Activated naive CD4-positive, alpha-beta T cell (primary cell): ENCODE measurements at places on chromosomes 2 and 18.

GRCh38 chr2:12704378-12704777, 12.4 kb upstream of the TRIB2 start:
- no peak for DNase-seq

DNA sequence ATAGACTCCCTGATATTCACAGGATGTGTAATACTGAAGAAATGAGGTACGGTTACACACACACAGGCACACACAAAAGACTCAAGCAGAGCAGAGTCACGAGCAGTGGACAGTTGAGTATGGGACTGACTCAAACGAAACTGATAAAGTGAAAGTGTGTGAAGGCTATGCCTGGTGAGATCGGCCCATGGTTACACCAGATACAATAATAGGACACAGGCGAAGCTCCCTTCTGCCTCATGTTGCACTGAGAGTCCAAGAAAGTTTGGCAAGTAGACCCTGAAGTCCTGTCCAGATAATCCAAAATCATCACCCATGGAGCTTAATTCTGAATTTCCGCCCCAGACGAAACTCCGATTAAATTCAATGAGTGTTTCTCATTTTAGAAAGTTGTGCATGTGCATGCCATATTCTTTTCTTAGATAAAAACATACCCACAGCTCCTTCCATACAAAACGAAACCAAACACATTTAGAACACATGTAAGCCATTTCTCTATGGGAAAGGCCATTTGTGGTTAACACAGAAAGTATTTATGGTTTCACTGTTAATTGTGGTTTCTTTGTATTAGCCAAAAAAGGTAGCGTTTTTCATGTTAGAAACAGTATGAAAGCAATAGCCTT, 567.6 kb downstream of the PLCL1 start:
- no peak for DNase-seq

- DNase-seq, result no peak
Measured at GRCh38 chr2:54899576-54900200, 150.6 kb downstream of the RTN4 start.

DNA sequence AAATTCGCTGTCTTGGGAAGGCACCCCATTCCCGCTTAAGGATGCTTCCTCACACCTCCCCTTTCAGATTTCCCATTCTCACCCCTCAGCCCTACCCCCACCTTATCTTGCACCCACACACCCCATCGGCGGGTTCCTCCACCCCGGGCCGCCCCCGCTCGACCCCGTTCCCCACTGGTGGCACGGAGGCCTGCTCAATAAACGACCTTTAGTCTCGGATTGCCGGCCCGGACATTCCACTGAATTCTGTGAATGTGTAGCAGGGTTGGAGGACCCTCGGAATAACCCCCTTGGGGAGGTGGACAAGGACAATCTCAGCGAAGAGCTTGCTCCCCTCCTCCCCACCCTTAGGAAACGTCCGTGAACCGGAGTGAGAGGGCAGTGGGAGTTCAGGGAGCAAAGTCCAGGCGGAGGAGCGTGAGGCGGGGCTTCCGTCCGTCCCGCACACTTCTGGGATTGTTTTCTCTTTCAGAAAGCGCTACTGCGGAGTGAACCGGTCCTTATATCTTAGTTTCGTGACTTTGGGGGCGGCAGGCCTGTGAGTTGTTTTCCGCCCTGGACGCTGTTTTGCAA, 2.8 kb upstream of the LBX2 start:
- DNase-seq, result no peak

- no peak for DNase-seq
Measured at GRCh38 chr2:233849607-233850271, 4.6 kb downstream of the HJURP start.

- DNase-seq, result no peak
Measured at GRCh38 chr2:107323946-107324565, 438.1 kb upstream of the ST6GAL2 start.
